ENCODE measurements at places on chromosomes 7 and 10.

DNA sequence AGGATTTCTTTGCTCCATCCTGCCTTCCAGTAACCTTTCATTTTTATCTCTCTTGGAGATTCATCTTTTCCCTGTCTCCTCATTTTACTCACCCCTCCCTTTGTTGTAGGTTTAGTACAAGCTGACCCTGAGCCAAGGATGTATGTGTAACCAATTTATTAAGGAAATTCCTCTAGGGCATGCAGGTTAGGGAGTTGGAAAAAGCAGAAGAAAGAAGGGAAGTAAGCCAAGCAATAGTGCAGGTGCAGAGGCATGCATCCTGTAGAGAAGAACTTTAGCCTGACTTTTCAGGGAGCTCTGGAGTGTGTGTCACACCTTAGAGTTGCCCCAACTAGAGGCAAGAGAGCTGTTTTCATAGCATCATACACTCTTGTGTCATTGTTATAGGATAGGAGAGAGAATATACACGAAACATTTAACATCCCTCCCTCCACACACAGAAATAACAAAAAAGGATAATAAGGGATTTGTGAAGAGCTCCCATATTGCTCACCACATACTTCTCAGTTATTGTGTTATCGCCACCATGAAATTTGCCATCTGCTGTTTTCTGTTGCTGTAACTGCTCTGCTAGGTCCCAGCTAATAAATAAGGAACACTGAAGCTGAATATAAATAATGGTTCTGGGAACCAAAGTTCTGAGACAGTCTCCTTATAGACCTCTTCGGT, 21.8 kb upstream of the SEMA3C start:
- no peak for DNase-seq

- DNase-seq = no peak
Measured at GRCh38 chr7:53218730-53219504, 183.5 kb downstream of the POM121L12 start.

DNA sequence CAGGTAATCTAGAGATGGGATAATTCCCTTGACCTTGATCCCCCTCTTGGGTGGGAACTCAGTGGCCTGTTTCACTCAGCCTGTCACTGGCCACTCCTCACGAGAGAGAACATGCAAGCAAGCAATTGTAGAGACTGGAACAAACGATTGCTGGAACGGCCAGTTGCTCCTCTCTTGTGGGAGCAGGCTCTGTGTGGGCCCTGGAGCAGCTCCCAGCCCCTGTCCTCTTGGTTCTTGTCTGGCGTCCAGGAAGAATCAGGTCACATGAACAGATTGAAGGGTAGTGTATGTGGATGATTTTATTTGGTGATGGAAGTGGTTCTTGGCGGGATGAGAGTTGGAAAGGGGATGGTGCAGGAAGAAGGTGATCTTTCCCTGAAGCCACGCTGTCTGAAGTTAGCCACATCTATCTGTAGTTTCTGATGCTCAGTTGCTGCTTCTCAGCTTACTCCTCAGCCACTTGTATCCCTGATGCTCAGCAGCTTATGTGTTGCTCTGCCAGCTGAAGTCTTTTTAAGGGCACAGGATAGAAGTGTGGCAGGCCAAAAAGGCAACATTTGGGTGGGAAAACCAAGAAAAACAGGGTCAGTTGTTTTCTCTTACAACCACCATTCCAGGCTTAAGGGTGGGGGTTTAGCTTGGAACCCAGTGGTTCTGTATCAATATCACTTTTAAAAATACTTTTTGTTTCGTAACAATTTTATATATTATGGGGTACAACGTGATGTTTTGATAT, 15.9 kb downstream of the RNF133 start:
- no peak for DNase-seq

GRCh38 chr10:69004821-69005220, 16.2 kb downstream of the KIFBP start:
- DNase-seq = peak; percentile 78

- DNase-seq = no peak
Measured at GRCh38 chr10:51878695-51879094, 179.3 kb upstream of the CSTF2T start.

DNA sequence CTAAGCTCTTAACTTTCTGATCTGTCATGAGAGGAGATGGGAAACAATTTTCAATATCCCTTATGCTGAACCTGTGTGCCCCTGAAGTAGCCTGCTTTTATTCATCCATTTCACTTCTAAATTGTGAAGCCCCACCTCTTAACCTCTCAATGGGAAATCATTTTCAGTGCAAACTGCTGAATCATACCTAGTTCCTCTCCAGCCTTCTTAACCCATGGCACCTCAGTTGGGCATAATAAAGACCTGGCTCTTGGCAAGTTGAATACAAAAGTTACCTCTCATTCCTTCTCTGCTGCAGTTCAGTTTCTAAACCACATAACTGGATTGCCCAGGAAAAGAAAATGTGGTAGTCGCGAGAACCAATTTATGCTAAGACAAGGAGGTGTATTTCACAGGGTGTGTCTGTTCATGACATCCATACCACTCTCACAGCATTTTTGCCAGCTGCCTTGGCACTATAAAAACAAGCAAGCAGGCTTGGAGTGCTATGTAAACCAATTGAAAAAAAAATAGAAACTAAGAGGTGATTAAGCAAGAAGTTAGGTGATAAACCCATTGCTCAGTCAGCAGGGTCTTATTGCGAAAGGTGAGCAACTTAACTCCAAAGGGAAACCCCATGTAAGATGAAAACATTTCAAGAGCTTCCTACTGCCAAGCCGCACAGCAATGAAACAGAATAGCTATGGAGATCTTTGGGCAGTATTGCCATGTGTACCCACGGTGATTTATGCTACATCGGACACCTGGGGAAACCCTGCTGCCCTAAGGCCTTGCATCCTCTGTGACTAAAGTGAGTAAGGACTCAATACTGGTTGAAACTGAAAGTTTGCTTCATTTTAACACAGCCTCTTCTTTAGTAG, 57.0 kb upstream of the DKK1 start:
- DNase-seq = no peak

DNA sequence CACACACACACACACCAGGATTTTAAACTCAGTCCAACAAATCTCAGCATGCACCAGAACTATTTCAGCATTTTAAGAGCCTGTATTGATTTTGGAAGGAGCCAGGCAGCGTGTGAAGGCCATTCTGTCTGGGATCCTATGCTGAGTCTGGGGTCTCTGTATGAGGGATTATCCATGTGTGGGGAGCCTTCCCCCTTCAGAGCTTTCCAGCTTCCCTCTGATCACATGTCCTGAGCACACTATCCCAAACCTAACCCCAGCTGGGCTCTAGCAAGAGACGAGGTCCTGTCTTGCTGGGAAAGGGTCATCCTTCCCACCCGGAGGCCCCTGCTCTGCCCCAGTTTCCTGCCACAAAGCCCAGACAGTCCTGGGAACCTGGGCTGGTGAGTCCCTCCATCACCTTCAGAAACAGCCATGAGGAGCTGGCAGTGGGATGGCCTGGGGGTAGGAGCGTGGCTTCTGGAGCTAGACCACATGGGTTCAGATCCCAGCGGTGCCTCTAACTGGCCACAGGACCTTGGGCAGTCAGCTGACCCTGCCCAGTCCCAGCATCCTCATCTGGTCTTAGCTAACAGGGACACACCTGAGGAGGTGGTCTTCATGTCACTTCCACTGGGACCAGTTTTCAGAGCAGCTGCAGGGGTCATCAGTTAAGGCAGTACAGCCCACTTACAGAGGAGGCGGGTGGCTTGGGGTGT, 79.6 kb upstream of the RET start:
- DNase-seq = no peak

GRCh38 chr10:24926557-24926956, 25.8 kb downstream of the PRTFDC1 start:
- DNase-seq = no peak

DNA sequence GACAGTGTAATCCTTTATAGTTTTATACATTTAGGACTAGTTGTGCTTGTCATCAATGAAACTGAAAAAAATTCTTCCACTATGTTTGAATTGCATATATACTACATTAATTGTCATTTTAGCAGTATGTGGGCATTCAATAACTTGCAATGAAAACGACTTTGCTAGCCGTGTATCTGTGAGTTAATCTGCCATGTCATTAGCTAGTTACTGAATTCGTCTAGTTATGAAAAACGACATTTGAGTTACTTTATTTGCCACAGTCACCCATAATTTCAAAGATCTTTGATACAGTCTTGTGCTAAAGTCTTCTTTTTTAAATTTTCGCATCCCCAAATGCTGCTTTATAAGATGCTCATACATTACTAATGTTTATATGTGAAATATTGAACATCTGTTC, 18.3 kb upstream of the SMC3 start:
- DNase-seq = no peak

GRCh38 chr10:61408105-61408504, 45.1 kb downstream of the TMEM26 start:
- DNase-seq = no peak

- no peak for DNase-seq
Measured at GRCh38 chr7:83856094-83856493, 207.2 kb upstream of the SEMA3E start.

DNA sequence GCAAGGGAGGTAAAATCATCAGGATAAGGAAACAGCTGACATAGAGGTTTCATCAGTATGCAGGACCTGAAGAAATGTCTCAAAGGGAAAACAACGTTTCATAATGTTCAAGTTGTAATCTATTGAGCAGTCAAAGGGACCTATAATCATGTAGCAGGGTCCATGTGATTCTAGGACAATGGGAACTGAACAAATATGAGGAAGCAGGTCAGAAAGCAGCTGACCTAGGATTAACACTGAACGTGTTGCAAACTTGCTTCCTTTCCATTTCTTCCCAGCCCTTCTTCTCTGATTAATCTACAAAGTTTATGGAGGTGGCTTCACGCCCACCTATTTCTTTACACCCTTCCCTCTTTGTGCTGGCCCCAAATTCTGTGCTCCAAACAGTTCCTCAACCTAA, 256.9 kb upstream of the AKR1E2 start:
- DNase-seq = no peak

- DNase-seq = no peak
Measured at GRCh38 chr7:35286986-35287385, 33.1 kb upstream of the TBX20 start.

DNA sequence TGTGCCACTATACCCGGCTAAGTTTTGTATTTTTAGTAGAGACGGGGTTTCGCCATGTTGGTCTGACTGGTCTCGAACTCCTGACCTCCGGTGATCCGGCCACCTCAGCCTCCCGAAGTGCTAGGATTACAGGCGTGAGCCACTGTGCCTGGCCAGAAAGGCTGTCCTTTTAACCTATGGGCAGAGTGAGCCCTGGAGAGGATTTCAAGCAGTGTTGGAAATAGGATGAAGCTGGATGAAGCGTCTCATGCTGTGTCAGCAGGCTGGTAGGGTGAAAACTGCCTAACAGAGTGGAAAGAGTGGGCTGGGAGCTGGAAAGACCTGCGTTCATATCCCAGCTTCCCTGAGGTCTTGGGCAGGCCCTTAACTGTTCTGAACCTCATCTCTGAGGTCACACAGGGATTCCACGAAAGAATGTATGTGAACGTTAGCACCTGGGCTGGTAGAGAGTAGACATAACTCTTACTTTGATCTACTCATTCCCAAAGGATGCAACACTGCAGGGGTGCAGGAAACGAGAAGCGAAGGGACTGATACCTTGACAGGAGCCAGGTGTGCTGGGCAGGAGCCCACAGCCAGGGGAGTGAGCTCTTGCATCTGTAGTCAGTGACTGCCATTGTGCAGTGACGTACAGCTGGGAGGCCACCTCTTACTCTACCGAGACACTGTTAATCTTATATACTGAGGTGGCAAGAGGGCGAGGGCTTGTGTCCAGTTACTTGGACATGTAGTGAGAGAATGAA, 34.1 kb downstream of the WBP1L start:
- no peak for DNase-seq

DNA sequence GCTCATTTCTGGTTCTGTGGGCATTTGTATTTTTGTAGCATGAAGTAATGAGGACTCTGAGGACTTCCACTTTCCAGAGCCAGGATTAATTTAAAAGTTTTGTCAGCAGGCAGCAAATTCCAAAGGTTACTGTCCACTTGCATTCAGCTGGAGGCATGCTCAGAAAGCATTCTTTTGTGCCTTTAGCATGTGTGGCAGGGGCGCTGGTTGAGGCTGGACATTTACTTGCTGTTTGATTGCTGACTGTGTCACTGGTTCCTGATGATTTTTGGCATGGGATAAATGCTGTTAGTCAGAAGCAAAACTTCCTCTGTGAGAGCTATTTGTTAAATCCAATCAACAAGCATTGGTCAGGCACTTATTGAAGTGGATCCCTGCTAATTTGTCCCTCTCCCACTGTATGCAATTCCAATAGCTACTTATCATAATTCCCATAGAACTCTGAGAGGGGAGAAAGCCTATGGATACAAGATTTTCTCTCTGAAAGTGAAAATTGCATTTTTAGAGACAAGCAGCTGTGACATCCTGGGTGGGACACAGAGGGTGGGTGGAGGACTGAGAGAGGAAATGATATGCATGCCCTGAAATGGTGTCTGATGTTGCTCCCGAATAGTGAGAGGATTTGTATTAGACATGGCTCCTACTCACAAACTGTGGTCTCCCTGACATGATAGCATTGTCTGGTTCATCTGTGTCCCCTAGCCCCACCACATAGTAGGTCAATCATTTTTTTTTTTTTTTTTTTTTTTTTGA, 161.2 kb upstream of the WDR11 start:
- DNase-seq = no peak

GRCh38 chr7:26346611-26347203, 55.0 kb downstream of the SNX10 start:
- DNase-seq = no peak

- DNase-seq = no peak
Measured at GRCh38 chr10:80164596-80164995, 32.1 kb downstream of the PLAC9 start.

DNA sequence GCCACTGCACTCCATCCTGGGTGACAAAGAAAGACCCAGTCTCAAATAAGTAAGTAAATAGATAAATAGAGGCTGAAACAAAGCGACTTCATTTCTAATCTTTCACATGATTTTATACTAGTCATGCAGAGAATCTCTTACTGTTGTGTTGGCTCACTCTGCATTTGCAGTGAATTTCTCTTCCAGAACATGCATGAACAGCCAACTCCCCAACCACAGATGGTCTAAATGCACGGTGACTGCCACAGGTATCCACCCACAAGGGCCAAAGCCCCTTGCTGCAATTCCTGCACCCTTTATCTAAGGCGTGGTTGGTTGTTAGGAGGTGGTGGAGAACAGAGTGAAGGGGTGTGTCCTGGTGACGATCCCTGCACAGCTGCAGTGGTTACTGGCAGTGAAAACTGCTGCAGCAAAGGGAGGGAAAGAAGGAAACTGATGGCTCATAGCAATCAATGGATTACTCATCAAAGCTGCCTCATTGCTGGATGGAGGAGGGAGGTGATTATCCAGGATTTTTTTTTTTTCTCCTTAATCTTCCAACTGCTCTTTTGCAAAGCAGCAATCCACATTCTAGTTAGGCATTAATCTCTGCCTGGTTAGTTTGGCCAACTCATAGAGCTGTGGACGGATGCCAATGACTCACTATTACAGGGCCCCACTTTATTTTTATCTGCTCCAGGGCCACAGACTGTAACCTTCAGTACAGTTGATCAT, 50.6 kb downstream of the PRTFDC1 start:
- no peak for DNase-seq

DNA sequence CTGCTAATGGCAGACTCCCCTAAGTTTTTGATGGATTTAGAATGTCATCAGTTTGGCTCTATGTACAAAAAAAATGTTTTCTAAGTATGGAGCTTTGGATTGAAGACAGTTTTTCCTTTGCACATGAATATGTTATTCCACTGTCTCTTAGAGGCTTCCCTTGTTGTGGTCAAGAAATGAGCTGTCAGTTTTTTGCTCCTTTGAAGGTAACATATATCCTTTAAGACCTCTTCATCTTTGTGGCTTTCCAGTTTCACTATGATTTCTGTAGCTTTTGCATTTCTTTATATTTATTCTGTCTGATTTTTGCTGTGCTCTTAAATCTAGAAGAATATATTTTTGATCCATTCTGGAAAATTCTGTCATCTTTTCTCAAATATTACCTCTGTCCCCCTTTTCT, 15.8 kb upstream of the ODAD2 start:
- DNase-seq = no peak

Measured in AML-193 (cell line).